ENCODE measurements at places on chromosomes 3 and 15. TPM values are rescaled to one million over a fixed set of nuclear protein-coding genes. Genes with fewer than 3 reads are reported as not detected.

- no peak for DNase-seq
Measured at GRCh38 chr15:58574631-58575030, 142.8 kb downstream of the LIPC start.

- no peak for DNase-seq
Measured at GRCh38 chr3:197023998-197024651, 5.5 kb downstream of the MELTF start.

DNA sequence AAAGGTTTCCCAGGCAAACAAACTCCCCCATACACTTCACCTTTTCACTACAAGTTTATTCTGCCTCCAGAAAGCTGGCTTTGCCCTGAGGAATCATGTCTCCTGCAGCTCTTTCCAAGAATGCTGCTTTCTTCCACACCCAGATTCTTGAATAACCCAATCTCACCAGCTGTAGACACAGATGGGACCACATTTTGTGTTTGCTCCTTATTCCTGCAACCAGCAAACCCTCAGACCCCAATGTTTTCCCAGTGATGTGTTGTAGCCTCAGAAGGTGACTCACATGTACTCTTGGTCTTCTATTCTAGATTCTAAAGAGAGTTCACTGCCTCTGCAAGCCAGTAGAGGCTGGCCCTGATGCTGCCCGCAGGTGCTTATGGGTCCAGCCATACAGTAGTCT lies 23.6 kb upstream of the TRIM59 start:
- DNase-seq: no peak

- no peak for DNase-seq
Measured at GRCh38 chr3:49171775-49172500, 540 bp downstream of the KLHDC8B start.

DNA sequence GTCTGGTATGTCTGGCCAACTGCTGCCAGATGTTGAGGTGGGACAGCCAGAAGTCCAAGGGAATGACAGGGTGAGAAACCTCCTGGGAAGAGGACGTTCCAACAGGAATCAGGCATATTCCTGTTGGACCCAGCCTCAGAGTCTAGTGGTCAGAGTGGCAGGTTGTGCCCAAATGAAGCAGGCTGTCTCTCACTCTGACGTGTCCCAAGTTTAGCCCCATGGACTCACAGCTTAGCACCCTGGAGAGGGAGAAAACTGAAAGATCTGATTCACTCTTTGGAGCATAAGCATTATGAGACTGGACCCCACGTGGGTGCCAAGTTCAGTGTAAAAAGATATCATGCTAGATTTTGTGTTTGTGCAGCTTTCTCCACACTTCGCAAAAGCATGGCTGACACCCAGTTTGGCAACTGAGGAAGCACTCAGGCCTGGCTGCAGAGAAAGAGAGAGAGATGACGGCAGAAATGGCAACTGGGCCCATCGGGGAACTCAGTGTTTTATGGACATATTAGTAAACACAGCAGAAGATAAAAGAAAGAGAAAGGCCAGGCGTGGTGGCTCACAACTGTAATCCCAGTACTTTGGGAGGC lies 88.2 kb upstream of the LMCD1 start:
- DNase-seq: no peak

Gene GOLGA8H
- 0.70 TPM for total RNA-seq

Measured in MCF 10A (cell line).